ENCODE measurements at places on chromosomes 1 and 21.

GRCh38 chr1:89475269-89475668 lies 49.4 kb upstream of the LRRC8B start:
- no peak for DNase-seq

DNA sequence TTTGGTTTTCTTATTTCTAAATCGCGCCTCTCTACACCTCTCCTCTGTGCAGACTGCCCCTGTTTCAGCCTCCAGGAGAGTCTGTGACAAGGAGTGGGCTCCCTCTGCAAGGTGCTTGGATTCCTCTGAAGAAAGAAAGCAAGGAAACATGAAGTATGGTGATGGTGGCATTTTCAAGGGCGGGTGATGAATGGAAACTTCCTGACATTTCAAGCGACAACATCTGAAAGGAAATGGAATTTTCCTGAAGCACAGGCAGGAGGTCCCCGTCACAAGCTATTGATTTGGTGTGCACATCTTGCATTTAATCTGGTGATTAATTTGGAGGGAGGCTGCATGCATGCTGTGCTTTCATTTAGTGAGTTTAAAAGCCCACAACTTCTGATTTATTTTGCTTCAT lies 164.6 kb upstream of the FGGY start:
- DNase-seq: no peak

DNA sequence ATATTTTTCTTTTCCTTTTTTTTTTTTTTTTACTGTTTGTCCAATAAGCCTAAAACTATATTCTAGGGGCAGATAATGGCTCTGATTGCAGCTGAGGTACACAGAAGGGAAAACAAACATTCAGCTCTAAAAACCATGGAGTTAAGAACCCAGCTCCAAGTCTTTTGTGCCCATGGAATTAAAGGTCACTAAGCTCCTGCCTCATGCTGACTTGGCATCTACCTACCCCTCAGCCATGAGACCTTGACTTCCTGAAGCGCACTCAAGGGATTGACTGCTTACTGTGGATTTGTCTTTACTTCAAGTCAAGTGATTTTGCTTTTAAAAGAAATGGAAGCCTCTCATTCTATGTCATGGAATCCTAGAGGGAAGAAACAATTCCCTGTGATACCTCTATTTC lies 192.3 kb downstream of the AMY1C start:
- no peak for DNase-seq

- peak; percentile 98 for DNase-seq
Observed at GRCh38 chr1:26378088-26378878, 5.7 kb upstream of the ZNF683 start.

DNA sequence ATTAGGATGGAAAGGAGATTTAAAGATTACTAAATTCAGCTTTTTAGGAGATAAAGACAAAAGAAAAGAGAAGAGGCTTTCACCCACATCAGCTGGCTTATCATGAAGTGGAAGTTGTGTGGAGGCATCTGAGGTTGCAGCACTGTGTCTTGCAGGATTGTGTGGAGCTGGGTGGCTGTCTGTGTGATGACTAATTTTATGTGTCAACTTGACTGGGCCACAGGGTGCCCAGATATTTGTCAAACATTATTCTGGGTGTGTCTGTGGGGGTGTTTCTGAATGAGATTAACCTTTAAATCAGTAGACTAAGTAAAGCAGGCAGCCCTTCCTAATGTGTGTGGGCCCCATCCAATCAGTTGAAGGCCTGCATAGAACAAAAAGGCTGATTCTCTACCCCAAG lies 3.9 kb downstream of the KCNA10 start:
- no peak for DNase-seq

GRCh38 chr1:115238336-115239147 lies 99.5 kb downstream of the NGF start:
- DNase-seq: no peak

GRCh38 chr1:111677604-111678003 lies 58.0 kb downstream of the RAP1A start:
- DNase-seq: no peak

- no peak for DNase-seq
Observed at GRCh38 chr1:205316161-205316566, 5.4 kb downstream of the NUAK2 start.

- DNase-seq: no peak
Observed at GRCh38 chr1:76782809-76783208, 84.5 kb upstream of the ST6GALNAC5 start.

GRCh38 chr1:112697781-112698201 lies 9.1 kb downstream of the RHOC start:
- DNase-seq: no peak

GRCh38 chr21:37458669-37459276 lies 92.2 kb downstream of the DYRK1A start:
- no peak for DNase-seq

DNA sequence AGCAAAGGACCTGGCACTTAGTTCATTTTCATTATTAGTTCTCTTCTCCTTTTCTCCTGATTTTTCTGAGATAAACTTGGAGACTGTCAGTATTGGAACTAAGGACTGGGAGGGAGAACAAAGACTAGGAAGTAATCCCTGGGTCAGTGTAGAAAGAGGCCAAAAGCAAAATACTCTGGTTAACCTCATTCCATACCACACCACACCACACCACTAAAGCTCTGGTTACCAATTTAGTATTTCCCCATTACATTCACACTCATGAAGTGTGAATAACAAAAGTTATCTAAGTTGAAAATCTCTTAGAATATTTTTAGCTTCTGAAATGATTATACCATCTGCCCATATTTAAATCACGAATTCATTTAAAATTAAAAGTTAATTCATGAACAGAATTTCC lies 68.9 kb upstream of the DMRTA2 start:
- no peak for DNase-seq

DNA sequence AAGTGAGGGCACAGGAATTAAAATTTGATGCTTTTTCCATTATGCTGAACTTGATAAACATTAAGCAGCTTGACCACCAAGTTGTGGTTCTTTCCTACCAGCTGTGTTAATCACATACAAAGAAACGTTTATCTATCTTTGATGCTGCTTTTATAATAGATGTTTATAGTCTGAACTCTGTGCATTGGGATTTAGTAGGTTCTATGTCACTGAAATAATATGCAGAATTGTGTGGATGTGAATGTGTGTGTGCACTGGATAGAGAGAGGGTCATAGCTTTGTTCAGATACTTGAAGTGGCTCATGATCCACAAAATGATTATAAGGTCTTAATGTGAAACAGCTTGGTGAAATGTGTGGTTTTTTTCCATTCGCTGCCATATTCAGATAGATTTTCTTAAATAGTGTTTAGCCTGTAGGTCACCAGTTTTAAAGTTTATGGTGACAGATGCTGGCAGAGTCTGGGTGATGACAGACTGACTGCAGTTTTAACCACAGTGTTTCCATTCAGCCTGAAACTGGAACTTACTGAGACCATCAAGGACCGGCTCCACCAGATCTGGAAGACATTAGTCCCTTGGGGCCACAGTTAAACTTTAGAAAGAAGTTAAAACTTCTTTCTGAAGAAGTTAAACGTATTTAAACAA lies 10.2 kb downstream of the DDI2 start:
- DNase-seq: no peak

DNA sequence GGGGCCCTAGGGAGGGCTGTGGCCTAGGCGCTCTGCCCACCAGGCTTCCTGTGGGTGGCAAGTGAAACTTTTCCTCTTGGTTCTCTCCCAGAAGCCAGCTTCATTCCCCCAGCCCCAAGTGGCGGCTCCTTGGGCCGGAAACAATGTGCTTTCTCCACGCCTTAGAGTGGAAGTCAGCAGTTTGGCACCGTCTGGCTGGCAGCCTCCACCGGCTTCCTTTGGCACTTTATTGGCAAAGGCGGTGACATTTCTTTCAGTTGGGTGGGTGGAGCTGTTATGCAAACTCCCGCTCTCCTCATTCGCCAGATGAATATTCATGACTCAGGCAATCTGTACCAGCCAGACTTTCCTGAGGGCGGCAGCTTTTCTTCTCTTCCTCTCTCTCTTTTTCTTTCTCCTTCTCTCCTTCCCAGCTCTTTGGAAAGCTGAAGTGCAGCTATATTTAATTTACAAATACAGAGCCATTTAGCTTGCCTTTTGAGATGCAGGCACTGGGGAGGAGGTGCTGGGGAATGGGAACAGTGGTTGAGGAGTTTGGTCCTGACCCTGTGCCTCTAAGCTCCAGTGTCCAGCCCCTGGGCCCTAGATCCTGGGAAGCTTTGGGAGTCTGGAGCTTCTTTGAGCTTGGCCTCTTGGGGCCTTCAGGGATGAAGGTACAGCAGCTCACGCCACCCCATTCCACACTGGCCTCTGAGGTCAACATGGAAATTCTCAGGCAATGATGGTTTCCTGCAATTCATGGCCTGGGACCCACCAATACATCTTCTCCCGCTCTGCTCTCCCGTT lies 67.8 kb upstream of the POU3F1 start:
- DNase-seq: peak; percentile 15

GRCh38 chr1:200337410-200337809 lies 72.4 kb downstream of the ZNF281 start:
- DNase-seq: no peak

DNA sequence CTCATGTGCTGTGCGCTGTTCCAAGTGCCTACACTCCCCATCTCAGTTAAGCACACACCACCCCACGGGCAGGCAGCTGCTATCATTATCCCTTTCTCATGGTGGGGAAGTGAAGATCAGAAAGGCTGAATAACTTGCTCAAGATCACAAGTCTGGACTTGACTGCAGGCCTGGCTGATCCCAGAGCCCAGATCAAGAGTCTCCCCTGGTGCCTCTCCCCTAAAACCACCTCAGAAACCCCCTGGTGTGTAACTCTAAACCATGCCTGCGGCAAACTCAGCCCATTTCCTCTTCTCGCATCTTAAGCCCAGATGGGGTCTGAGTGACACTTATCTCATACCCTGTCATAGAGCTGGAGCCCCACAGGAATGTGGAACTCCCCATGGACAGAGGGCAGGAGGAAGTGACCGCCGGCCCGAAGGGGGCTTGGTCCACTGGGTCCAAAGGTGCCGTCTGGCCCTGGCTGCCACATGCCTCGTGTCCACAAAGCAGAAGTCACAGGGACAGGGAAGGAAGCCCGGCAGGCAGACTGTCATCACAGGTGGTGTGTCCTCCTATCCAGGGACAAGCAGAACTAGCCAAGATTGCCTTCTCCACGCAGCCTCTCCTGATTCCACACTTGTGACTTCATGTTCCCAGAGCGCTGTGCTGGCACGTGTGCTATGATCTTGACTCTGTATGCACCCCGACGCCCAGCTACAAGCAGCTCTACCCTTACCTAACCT lies 92.1 kb downstream of the SYF2 start:
- DNase-seq: peak; percentile 42

GRCh38 chr1:12384836-12385456 lies 155.1 kb downstream of the VPS13D start:
- DNase-seq: no peak

DNA sequence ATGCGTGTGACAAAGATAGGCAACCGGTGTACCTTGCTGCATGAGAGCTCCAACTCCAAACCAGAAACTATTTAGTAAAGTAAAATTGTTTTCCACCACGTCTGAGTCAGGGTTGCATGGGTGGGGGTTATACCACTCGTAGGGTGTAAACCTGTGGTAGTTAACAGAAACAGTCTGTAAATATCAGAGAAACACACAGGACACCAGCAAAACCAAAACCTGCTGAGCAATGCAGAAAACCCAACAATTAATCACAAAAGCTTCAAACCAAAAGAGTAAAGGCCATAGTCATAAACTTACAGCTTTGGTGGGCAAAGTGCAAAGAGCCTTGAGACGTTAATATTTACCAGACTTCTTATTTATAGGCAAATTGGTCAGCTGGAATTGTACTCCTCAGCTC lies 282.7 kb downstream of the BACH1 start:
- DNase-seq: no peak

DNA sequence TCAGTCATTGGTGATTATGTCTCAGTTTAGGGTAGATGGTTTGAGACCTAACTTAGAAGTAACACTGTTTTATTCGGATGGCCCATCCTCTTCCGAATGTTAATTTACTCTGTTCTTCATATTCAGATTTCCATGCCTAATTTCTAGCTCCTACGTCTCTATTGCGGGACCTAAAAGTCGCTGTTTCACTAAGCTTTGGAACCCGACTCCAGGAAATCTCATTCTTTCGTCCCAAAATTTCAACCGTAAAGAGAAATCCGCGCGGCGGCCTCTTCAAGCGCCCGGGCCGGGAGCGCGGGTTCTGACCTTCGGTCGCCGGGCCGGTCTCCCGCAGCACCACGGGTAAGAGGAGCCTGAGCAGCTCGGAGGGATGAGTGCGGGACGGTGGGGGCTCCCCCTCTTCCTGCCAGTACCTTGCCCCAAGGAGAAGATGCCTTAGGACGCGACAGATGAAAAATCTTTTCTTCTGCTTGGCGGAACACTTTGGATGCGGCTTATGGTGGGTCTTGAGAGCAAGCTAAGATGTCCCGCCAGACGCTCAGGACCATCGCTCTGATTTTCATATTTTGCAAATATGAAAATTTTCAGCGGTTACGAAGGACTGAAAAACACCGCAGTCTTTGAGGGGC lies 128.7 kb downstream of the PPIAL4G start:
- no peak for DNase-seq

DNA sequence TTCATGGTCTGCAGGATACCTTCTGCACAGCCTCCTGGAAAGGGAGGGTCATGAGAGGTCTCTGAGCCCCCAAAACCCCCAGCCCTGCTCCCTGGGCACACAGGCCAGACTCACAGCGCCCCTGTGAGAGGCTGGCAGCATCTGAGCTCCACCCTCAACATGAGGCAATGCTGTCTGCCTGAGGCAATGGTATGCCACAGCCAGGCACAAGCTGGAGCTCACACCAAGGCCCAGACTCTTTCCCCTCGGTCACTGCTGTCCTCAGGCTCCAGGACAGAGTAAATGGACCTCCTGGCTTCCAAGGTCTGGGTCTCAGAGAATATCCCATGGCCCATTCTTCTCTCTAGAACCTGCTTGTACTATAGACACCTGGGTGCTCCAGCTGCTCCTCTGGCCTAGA lies 17.2 kb downstream of the MEF2D start:
- DNase-seq: no peak

- no peak for DNase-seq
Observed at GRCh38 chr1:48841461-48841860, 64.8 kb upstream of the BEND5 start.
